Smooth muscle cell of the umbilical artery (primary cell): ENCODE measurements at places on chromosomes 2 and 18. TPM values are rescaled to one million over a fixed set of nuclear protein-coding genes. Genes with fewer than 3 reads are reported as not detected.

The LOXHD1 gene
- total RNA-seq = not detected in 2 replicates

The FBXO36 gene
- total RNA-seq = 1.8 and 2.6 TPM in 2 replicates

The CSRNP3 gene
- total RNA-seq = 2.7 and 3.9 TPM in 2 replicates

The NHEJ1 gene
- total RNA-seq = 11.3 and 15.8 TPM in 2 replicates

The PID1 gene
- total RNA-seq = 16.1 and 50.2 TPM in 2 replicates
